ENCODE measurements at places on chromosomes 11 and 22.

DNA sequence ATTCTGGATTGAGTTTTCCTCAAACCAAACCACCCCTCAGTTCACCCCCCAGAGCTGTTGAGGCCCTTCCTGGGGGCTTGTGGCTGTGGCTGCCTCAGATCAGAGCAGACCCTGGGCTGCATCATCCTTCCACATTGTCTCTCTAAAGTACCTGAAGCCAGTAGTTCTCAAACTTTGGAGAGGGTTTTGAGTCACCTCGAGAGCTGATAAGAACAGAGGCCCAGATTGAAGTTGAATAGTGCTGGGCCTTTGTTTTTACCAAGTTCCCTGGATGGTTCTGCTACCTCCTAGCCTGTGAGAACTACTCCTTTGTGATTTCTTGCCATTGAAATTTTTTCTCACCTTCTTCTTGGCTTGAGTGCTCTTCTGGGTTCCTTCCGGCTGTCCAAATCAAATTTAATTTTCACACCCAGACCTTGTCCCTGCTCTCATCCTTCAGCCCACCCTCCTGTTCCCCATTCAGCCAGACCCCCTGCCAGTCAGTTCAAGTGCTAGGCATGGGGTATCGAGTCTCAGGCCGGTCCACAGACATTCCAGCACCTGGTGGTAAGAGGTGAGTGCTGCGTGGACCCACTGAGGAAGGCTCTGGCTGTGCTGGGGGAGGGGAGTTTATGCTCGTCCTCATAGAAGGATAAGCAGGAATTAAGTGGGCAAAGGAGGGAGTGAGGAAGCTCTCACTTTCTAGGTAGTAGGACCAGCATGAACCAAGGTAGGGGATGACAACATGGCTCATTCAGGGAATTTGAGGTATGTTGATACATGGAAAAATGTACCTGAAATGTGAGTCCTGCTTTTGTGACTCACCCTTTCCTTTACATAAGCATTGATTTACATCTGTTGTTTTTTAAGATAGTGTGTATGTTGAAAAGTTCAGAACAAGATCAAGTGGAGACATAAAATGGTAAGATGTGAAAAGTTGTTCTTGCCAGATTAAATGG, 116.5 kb downstream of the PTPRJ start:
- DNase-seq, result no peak

GRCh38 chr11:102643941-102644340, 18.8 kb upstream of the MMP20 start:
- DNase-seq, result no peak

- no peak for DNase-seq
Measured at GRCh38 chr11:26780376-26781085, 58.7 kb upstream of the SLC5A12 start.

DNA sequence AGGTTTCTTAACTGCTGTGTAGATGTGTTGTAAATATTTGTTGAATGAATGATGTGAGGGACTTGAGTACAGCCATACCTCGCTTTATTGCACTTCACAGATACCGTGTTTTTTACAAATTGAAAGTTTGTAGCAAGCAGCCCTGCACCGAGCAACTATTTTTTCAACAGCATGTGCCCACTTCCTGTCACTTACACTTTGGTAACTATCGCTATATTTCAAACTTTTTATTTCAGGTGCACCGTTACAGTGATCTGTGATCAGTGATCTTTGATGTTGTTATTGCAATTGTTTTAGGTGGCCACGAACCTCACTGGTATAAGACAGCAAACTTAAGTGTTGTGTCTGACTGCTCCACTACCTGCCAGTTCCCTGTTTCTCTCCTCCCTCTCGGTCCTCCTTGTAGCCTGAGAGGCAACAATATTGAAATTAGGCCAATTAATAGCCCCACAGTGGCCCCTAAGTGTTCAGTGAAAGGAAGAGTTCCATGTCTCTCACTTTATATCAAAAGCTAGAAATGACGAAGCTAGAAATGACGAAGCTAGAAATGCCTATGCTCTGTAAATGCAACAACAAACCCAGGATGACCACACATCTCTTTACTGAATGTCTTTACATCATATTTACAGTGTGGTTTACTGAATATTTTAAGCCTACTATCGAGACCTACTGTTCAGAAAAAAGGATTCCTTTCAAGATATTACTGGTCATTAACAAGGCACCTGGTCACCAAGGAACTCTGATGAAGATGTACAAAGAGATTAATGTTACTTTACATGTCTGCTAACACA, 1.0 kb downstream of the SFI1 start:
- DNase-seq, result peak; percentile 23
